NCI-H1417 (cell line): ENCODE measurements at places on chromosomes 1 and 21.

DNA sequence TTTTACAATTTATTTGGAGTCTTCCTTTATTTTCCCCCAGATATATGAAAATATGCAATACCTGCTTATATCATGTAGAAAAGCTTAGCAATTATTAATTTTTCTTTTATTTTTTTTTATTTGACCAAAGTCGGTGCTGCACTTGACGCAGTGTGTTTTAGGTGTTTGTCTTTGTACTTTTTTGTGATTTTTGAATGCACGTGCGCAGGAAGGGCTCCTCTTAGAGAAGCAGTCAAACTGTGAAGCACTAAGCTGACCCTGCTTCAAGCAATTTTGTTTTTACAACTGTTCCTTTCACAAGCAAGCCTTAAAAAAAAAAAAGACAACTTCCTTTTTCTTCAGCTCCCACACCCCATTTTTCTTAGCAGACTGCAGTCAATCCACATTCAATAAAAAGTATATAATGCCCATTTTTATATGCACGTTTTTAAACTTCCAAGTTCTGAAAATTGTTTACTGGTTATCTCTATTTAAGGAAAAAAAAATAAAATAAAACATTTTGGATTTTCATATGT is 267.4 kb downstream of the TM2D1 start:
- no peak for DNase-seq

GRCh38 chr1:202811296-202812175 is 782 bp downstream of the PCAT6 start:
- DNase-seq: peak; percentile 71

- DNase-seq: no peak
Observed at GRCh38 chr21:19702726-19703125, 1295.5 kb upstream of the NCAM2 start.

- DNase-seq: no peak
Observed at GRCh38 chr1:204453141-204453772, 41.3 kb downstream of the PIK3C2B start.

GRCh38 chr1:15465674-15466073 is 9.1 kb downstream of the CELA2A start:
- DNase-seq: no peak

GRCh38 chr1:36115200-36115669 is 9.8 kb downstream of the COL8A2 start:
- DNase-seq: no peak

GRCh38 chr21:29307718-29308455 is 9.2 kb downstream of the BACH1 start:
- no peak for DNase-seq

- DNase-seq: no peak
Observed at GRCh38 chr1:201430776-201431175, 9.2 kb upstream of the TNNI1 start.

DNA sequence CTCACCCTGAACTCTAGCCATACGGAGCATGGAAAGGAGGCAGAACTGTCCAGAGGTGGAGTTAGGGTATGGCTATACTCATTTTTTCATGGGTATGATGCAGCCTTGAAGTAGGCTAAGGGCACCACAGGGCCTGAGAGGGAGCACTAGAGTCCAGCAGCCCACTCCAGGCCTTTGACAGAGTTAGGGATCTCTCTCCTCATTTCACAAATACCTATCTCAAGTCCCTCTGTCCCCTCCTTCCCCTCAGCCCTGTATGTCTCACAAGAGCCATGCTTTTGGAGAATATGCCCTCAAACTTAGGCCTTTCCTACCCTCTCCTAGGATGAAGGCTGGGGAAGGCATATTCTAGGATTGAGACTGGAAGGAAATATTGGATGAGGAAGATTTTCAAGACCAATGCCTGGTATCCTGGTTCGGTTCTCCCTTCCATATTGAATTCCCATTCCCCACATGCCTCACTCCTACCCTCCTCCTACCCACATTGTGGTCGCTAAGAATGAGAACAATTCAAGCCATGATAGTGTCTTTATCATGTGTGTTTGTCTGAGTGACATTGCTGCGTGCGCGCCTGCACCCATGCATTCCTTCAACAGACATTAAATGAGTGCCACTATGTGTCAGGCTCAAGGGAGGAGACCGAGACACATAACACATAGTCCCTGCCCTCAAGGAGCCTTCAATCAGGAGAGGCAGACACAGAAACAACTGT is 2.6 kb upstream of the NECTIN4 start:
- no peak for DNase-seq

GRCh38 chr1:14783592-14783886 is 185.1 kb downstream of the KAZN start:
- no peak for DNase-seq

GRCh38 chr1:47678464-47678980 is 240.7 kb downstream of the FOXD2 start:
- no peak for DNase-seq

DNA sequence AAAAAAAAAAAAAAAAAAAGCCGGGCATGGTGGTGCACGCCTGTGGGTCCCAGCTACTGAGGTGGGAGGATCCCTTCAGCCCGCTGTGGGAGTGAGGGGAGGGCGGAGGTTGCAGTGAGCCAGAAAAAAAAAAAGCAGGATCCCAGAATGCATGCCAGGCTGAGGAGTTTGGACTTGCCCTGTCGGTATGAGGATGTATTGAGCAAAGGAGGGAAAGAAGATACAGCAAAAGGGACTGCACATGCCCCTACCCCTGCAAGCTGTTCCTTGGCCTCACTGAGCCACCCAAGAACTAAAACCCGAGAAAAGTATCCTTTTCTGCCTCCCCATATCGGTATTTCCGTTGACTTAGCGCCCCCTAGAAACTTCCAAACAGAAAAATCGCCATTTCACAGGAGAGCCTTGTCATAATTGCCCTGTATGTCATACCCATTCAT is 1.3 kb upstream of the GPATCH4 start:
- DNase-seq: no peak

DNA sequence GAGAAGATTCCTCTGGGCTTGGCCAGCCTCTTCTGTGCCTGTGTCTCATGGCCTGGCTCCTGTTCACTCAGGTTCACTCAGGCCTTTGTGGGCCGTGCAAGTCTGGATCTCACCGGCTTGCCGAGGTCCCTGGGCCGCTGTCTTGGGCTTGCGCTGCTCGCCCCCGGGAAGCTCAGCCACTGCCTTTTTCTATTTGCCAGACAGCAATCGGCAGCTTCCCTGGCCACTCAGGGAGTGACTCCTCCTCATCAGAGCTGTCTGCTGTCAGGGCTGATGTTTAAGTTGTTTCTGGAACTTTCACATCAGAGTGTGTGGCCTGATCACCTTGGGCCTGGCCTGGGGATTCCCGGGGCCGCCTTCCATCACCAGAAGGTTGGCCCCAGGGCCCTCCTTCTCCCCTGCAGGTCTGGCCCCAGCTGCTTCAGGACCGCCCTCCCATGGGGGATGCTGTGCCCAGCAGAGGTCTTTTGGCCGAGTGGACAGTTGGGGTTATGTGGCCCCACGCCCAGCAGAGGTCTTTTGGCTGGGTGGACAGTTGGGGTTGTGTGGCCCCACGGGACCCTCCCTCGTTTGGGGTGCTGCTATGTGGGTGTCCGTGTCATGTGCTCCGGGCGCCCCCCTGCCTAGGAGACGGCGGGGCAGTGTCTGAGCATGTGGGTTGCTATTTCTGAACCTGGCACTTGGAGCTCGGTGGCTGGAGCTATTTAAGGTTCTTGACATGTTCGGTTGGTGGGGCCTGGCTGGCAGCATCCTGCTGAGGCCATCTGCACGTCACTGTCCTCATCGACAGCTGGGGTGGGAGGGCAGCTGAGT is 12.5 kb downstream of the SLX9 start:
- no peak for DNase-seq

DNA sequence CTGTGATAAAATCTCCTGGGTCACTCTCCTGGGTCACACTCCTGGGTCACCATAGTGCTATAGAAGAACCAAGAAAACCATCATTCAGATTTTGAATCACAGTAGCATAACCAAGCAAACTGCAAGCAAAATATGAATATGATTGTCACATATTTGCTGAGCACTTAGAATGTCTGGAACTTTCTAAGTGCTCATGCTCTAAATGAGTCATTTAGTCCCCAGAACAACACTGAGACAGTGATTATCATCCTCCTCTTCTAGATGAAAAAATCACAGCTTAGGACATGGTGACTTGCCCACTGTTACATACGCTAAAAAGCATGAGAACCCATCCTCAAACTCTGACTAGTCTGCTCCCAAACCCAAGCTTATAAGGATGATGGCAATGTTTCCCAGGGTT is 39.5 kb upstream of the DDAH1 start:
- DNase-seq: no peak

DNA sequence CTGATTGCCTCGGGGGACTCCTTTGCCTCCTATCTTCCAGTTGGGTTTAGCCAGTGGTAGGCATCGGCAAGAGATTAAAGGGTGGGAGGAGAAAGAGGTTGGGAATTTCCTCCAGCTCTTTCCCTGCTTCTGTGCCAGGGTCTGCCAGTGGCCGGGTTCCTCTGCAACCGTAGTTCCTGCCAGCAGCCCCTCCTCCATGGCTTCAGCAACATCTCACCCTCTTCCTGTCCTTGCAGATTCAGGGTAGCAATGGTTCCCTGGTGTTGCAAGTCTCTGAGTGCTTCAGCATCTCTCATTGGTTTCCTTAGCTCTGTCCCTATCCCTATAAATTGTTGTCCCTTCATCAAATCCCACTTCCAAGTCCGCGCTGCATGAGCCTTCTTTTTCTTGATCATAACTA is 223.1 kb upstream of the JUN start:
- DNase-seq: no peak

DNA sequence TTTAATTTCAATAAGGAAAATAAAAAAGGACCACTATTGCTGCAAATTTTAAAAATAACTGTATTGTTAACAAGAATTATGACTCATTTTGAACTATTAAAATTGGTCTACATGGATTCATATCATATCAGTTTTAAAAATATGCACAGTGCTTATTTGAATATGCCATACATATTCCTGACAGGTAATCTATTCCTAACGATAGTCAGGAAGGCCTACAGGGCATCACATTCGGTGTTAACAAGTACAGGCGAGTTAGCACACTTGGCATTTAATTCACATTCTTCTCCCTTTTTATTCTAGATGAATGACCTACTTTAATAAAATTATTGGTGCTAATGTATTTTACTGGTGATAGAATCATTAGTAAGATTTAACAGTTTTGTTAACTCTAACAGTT is 174.6 kb downstream of the USH2A start:
- DNase-seq: no peak

DNA sequence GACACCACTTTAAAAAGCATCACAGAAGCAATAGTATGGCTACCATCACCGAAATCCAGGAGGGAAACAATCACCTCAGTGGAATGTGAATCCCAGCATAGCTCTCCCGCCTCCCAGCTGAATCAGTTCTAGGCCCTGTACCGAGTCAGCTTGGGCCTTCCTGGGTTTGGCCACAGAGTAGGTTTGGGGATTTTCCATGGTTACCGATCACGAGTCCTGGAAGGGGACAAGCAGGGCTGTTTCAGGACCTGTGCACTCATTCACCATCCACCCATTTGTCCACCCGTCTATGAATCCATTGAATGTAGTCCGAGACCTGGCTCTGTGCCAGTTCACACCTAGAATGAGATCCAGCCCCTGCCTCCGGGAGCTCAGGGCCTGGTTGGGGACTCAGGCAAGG is 94.2 kb downstream of the ARHGEF10L start:
- no peak for DNase-seq

- no peak for DNase-seq
Observed at GRCh38 chr1:36269408-36269838, 36.7 kb upstream of the SH3D21 start.

DNA sequence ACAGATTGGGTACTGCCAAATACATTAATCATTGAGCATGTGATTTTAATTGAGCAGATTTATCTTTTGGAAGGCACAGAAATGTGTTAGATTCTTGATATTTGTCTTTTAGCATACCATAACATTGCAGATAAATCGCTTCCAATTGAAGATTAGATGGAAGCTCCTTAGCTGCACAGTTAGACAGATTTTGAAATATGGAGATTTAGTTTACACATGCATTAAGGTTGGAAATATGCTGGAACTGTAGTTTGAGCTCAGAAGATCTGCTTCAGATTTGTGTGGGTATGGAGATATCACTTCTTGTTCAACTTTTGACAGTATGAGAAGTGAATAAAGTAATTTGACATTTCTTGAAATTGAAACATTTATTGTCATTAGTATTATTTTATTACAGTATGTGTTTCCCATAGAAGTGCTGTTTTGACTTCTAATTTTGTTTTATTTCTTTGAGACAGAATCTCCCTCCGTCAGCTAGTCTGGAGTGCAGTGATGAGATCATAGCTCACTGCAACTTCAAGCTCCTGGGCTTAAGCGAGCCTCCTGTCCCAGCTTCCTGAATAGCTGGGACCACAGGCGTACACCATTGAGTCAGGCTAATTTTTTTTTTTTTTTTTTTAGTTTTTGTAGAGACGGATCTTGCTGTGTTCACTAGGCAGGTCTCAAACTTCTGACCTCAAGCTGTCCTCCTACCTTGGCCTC is 29.1 kb downstream of the THRAP3 start:
- DNase-seq: no peak

DNA sequence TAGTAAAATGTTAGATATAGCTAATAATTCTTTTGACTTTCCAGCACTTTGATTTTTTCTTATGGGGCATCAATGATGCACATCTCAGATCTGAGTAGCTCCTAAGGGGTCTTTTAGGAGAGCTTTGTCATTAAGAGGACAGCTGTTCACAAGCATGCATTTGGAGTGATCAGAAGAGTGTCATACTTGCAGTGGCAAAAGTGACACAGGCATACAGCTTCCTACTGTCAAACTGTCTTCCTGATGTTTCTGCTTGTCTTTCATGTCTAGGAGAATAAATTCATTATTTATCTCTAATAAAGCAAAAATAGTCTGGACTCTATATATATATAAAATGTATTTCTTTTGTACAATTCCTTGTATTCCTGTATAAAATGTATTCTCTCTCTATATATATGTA is 273.0 kb downstream of the PAPPA2 start:
- no peak for DNase-seq

- DNase-seq: no peak
Observed at GRCh38 chr1:203593723-203594122, 32.9 kb upstream of the ATP2B4 start.

DNA sequence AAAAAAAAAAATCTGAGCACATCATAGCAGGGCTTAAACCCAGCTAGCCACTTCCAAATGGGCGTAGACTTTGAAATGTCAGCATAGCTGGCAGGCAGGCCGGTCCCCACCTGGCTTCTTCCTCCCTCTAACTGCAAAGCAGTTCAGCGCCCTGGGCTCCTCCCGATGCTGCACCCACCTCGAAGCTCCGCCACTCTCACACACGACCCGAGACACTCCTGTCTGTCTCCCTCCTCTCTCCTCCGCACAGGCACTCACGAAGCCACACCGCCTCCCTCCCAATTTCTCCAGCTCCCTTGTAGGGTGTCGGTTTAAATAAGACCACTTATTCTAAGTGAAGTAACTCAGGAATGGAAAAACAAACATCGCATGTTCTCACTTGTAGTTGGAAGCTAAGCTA is 301.3 kb downstream of the NPHP4 start:
- no peak for DNase-seq
